ENCODE measurements at places on chromosomes 12 and 14.

DNA sequence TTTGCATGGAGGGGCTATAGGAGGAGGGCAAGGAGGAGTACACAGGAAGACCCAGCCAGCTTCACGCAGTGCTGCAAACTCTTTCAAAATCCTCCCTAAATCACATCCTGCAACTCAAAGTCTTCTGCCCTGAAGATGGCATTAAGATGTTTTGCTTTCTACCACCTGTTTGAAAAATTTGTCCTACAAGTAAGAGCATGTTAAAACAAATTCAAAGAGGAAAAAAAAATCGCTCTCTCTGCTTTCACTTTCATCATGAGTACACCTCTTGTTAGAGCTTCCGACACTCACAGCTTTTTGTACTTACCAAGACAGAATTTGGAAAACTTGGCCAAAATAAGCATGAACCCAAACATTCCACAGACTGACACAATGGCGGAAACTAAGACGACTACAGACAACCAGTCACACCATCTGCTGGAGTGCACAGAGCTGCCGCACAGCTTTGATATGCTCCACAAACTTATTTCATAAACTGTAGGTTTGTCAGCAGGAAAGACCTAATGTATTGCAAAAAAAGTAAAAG, 21.3 kb downstream of the GCH1 start:
- no peak for DNase-seq

GRCh38 chr12:4648104-4648500, 749 bp downstream of the AKAP3 start:
- DNase-seq, result peak; percentile 16

DNA sequence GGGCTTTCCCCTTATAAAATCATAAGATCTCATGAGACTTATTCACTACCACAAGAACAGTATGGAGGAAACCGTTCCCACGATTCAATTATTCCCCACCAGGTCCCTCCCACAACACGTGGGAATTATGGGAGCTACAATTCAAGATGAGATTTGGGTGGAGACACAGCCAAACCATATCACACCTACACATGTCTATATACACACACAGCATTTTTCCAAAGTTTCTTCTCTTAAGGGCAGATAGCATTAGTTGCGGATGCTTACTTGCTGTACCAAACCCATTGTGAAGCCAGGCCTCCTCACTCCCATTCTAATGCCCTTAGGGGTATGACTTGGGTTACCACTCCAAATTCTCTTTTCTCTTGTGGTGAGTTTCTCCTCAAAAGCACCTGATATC, 104.1 kb upstream of the RAP1B start:
- no peak for DNase-seq

DNA sequence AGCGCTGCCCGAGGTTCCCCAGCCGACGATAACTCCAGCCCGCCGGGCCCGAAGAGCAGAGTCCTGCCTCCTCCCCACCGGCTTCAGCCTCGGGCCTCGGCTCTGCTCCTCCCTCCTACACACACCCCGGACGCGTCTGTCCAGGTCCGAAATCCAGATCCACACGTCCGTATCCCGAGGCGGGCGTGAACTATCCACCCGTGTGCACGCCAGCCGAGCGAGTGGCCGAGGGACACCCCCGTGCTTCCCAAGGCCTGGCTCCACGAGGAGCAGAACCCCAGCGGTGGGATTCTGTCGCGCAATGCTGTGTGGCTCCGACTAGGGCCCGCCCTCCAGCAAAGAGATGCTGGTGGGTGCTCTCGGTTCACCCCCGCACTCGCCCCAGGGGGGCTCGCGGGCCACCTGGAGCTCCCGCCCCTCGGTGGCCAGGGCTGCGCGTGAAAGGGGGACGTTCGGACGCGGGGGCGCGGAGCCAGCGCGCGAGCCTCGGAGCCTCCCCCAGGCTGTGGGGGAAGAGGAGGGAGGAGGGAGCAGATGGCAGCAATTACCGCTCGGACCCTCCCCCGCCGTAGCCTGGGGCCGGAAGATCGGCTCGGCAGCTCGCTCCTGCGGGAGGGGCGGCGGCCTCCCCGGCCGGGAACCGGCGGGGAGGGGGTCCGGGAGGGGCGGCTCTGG, 18.9 kb upstream of the ANKRD33 start:
- no peak for DNase-seq

DNA sequence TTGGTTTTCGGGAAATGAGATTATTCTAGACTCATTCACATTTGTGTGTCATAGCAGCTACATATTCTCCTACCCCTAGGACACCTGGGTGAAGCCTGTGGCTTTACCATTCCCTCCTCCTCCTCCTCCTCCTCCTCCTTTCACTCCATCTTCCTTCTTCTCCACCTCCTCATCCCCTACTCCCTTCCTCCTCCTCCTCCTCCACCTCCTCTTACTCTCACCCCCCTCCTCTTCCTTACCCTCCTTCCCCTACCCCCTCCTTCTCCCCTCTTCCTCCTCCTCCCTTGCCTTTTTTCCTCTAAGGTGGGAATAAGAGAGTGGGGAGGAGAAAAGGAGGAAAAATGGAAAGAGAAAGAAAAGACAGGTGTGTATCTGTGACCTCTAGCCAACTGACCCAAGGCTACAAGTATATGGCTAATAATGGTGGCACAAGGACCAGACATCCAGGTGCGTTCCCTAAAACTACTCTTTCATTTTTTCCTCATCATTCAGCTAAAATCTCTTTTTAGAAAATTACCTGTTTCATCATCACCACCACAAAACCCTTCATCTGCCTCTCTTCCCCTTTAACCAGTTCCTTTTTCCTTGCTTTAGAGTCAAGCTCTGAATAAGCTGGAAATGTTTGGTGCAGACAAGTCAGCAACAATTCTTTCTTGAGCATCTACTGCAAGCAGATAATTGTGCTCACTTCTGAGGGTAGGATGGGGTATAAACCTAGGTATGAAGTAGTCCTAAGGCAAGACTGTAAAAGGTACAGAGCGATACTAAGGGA, 149.8 kb upstream of the FOXN3 start:
- DNase-seq, result no peak

All from hepatocyte (in vitro differentiated cells).